ENCODE measurements at places on chromosomes 7 and 10.

- DNase-seq: no peak
These were observed 39.6 kb upstream of the CACNB2 start for GRCh38 chr10:18100669-18101068.

DNA sequence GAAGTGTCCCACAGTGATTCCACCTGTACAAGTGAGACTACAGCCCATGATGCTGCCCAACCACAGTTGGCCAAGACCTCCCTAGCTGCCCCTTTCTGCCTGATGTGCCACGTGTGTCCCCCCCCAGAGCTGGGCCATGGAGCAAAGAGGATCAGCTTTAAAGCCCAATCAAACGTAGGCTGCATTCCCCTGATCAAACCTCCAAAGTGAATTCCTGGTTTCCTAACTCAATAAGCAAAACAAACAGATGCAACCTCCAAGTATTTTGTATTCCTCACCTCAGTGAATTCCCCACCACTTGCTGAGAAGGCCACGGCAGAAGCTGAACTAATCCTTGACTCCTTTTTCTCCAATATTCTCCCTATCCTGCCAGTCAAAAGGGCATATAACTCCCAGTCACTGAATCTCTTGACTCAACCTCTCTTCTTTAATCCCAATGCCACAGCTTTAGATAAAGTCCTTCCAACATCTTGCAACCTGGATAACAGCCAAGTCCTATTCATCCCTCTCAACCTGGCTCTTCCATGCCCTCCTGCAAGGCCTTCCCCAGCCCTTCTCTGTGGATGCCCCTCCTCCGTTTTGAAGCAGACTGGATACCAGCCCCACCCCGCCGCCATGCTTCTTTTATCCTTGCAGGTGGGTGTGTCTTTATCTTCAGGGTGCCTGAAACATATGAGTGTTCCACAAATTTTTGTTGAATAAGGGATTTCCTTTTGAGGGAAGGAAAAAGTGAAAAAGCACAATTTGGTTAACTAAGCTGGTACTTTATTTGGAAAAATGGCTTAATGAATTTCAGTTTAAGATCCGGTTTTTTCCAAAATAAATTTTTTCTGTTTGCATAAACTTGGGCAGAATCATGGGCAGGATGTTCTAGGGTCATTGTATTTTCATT is 285.2 kb upstream of the MKLN1 start:
- no peak for DNase-seq

DNA sequence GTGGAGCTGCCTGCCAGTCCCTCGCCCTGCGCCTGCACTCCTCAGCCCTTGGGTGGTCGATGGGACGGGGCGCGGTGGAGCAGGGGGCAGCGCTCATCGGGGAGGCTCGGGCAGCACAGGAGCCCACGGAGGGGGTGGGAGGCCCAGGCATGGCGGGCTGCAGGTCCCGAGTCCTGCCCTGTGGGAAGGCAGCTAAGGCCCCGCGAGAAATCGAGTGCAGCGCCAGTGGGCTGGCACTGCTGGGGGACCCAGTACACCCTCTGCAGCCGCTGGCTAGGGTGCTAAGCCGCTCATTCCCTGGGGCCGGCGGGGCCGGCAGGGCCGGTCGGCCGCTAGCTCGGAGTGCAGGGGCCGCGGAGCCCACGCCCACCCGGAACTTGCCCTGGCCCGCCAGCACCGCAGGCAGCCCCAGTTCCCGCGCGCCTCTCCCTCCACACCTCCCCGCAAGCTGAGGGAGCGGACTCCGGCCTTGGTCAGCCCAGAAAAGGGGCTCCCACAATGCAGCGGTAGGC is 565.9 kb upstream of the NRG3 start:
- no peak for DNase-seq

- no peak for DNase-seq
These were observed 38.1 kb downstream of the MICALL2 start for GRCh38 chr7:1421020-1421790.

GRCh38 chr7:116583653-116584052 is 58.8 kb downstream of the CAV1 start:
- DNase-seq: no peak

DNA sequence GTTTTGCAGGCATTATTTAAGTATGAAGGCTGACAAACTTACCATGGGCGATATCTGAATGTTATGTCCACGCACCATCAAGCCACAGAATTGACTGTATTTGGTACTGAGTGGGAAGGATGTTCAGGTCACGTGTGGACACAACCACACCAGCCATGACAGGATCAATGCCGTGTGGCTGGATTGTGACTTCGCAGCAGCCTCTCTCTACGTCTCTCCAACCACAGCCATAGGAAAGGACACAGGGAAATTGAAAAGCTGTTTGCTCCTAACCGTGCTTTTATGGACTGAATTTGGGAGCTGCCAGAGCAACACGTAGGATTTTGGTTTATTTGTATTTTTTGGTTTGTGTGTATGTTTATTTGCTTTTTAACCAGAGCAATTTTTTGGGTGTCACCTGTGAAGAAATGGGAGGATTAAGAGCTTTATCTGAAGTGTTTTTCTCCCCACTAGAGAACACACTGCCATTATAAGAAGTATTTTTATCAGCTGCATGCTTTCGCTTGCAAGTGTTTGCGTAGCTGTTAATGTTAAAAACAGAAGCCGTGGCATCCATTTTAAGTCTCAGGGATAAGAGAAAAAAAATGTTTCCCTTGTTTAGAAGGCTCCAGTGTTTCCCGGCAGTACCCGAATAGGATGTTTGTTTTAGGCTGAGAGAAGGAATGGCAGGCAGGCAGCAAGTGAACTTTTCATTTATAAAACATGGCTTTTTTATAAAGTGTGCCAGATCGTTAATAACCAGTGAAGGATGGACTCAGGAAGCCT is 401.1 kb upstream of the NFE2L3 start:
- no peak for DNase-seq

DNA sequence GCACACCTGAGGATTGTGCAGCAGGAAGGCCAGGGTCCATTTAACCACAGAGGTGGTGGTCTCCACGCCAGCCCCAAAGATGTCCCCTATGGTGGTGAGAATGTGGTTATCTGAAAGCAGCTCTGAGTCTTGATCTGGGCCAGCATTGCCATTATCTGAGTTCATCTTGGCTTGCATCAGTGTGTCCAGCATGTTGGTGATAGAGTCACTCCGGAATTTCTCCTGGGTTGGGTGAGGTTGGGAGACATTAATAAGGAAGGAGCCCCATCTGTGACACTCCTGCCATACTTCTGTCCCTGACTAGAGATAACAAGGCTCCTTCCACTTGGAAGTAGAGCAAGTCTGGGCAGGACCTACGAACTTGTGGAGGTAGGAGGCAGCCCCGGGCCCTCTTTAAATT is 4.2 kb downstream of the CYP17A1 start:
- DNase-seq: no peak

GRCh38 chr7:41146429-41146828 is 556.5 kb downstream of the INHBA start:
- no peak for DNase-seq

DNA sequence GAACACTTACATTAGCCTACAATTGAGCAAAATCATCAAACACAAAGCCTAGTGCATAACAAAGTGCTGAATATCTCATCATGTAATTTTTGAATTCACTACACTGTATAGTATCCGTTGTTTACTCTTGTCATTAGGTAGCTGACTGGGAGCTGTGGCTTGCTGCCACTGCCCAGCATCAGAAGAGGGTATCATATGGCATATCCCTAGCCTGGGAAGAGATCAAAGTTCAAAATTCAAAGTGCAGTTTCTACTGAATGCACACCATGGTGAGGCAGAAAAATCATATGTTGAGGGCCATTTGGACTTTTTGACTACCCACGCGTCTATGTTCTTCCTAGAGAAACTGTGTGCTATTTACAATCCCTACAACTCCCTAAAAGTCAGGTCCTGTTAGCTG is 7.5 kb upstream of the ZC3HAV1 start:
- no peak for DNase-seq

- no peak for DNase-seq
These were observed 1090.1 kb downstream of the KCNMA1 start for GRCh38 chr10:76547352-76547972.

DNA sequence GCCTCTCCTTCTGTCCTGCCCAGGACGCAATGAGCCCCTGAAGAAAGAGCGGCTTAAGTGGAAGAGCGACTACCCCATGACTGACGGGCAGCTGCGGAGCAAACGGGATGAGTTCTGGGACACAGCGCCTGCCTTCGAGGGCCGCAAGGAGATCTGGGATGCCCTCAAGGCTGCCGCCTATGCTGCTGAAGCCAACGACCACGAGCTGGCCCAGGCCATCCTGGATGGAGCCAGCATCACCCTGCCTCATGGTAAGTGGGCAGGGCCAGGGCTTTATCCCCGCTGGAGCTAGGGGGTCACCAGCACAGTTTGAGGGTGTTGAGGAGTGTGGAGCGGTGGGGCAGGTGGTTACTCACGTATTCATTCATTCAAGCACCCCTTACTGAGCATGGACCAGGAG is 4.7 kb upstream of the ANKRD2 start:
- DNase-seq: no peak

DNA sequence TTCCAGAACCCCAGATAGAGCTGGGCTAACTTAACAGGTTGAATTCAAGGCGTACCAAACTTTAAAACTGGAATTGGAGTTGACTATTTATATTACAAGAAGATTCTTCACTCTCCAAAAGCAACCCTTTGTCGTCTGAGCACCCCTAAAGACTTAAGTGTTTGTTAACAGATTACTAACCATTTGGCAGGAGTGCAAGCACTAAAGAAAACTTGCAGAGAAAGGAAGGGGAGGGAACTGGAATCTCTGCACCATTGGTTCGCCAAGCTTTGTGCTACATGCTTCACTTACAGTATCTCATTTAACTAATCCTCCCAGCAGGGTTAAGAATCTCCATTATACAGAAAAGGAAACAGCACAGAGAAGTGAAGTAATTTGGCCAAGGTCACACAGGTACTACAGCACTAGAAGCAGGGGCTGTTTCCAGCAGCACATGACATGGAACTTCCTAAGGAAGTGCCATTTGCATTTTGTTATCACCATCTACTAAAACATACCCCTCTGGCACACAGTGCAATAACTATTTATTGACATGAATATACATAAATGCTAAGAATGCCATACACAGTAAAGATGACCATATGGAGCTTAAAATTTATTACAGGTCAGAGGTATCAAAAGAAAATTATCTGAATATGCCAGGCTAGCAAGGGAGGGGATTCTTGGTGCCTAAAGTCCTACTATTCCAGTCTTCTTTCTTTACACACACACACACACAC is 201.2 kb downstream of the KCNMA1 start:
- no peak for DNase-seq

DNA sequence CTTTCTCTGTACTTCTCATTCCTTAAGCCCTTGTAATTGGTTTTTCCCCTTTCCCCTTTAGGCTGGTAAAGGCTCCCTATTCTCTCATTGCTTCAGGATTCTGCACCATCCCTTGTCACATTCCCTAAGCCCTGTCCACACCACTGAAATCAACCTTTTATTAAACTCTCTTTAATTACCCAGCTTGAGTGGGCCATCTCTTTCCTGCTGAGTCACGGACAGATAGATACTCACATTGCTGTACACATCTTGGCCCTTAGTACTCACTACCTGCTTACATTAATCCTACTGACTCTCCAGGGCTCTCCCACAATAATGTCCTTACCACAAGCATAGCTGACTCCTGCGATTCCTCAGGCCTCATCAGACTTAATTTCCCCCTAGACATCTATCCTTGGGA is 94.0 kb upstream of the PCGF5 start:
- DNase-seq: no peak

DNA sequence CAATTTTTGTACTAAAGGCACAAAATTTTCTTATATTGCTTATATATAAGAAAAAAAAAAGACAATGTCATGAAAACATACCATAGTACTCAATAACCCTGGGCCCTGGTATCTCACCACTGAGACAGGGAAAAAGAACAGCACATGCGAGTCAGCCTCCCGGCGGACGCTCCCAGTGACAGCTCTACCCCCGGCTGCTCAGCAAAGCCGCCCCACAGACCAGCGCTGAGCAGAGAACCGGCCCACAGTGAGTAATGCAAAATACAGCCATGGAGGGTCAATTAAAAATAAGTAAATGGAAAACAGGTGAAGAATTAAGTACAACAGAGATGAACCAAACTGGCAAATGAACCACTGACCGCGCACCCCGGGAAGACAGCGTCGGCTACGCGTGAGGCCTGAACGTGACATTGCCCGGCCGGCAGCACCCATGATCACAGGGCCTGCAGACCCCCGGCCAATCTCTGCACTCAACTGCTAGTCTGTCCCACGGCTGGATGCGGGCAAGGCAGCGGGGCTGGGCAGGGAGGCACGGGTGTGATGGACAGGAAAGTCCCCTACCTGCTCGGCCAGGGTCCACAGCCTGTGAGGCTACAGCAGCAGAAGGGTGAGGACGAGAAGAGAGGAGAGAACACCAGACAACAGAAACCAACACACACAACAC is 175.9 kb downstream of the ZMYND11 start:
- no peak for DNase-seq

- DNase-seq: no peak
These were observed 35.2 kb downstream of the EEPD1 start for GRCh38 chr7:36188266-36188665.
